ENCODE measurements at places on chromosomes 1 and 21. TPM values are rescaled to one million over a fixed set of nuclear protein-coding genes. Genes with fewer than 3 reads are reported as not detected.

RIMS3 gene
- polyA plus RNA-seq: 5.4 TPM

CFH gene
- 11.2 TPM for polyA plus RNA-seq

MMP23B gene
- 3.4 TPM for polyA plus RNA-seq

C1orf50 gene
- polyA plus RNA-seq: 3.5 TPM

WDR64 gene
- polyA plus RNA-seq: 0.48 TPM

TRIM17 gene
- polyA plus RNA-seq: 0.60 TPM

HES2 gene
- polyA plus RNA-seq: not detected

MSH4 gene
- not detected for polyA plus RNA-seq

DYNLT5 gene
- polyA plus RNA-seq: not detected

TSACC gene
- 0.84 TPM for polyA plus RNA-seq

CDCA8 gene
- 2.4 TPM for polyA plus RNA-seq

CELA3A gene
- not detected for polyA plus RNA-seq

DNALI1 gene
- 0.09 TPM for polyA plus RNA-seq

NIBAN1 gene
- polyA plus RNA-seq: 40.0 TPM

VHLL gene
- polyA plus RNA-seq: not detected

PTCH2 gene
- polyA plus RNA-seq: not detected

Data from CD8-positive, alpha-beta memory T cell (primary cell).